Thymus (tissue), 14 donors: ENCODE measurements at places on chromosomes 11 and 22.

DNA sequence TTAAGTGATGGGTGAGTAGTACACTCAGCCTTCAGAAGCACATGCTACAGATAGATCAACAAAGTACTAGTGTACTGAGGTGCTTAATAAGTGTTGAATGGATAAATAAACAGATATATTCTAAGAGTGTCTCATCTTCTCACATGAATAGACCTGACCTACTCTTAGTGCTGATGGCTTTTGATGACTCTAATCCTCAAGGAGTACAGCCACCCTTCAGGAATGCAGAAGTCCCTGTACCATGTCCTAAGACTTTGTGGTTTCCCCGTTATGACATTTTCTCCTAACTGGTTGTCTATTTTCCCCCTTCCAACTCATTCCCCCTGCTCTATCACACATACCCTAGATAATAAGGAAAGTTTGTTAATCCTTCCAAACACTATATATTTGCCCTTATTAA is 61.6 kb downstream of the C11orf65 start:
- no peak overlapping the region for H3K27ac ChIP-seq
- no peak overlapping the region for H3K4me3 ChIP-seq
- no peak for DNase-seq
- H3K27me3 ChIP-seq = no peaks in the 10 kb centered on the region
- no peaks in the 10 kb centered on the region for H3K36me3 ChIP-seq

DNA sequence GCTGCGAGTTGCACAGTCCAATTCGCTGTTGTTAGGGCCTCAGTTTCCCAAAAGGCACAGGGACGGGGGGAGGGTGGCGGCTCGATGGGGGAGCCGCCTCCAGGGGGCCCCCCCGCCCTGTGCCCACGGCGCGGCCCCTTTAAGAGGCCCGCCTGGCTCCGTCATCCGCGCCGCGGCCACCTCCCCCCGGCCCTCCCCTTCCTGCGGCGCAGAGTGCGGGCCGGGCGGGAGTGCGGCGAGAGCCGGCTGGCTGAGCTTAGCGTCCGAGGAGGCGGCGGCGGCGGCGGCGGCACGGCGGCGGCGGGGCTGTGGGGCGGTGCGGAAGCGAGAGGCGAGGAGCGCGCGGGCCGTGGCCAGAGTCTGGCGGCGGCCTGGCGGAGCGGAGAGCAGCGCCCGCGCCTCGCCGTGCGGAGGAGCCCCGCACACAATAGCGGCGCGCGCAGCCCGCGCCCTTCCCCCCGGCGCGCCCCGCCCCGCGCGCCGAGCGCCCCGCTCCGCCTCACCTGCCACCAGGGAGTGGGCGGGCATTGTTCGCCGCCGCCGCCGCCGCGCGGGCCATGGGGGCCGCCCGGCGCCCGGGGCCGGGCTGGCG is at the start of gene BCR:
Gene BCR, plus strand, starts transcription at position 209 of the 592 bp plus-strand sequence. CDS start 452 bp downstream, outside the sequence.
- peak within 1 kb of the TSS; percentile 64 for H3K4me3 ChIP-seq
- H3K27ac ChIP-seq = peak within 1 kb of the TSS; percentile 53
- peaks cover 4% of the 10 kb centered on the region for H3K36me3 ChIP-seq
- peak; percentile 60 for DNase-seq

DNA sequence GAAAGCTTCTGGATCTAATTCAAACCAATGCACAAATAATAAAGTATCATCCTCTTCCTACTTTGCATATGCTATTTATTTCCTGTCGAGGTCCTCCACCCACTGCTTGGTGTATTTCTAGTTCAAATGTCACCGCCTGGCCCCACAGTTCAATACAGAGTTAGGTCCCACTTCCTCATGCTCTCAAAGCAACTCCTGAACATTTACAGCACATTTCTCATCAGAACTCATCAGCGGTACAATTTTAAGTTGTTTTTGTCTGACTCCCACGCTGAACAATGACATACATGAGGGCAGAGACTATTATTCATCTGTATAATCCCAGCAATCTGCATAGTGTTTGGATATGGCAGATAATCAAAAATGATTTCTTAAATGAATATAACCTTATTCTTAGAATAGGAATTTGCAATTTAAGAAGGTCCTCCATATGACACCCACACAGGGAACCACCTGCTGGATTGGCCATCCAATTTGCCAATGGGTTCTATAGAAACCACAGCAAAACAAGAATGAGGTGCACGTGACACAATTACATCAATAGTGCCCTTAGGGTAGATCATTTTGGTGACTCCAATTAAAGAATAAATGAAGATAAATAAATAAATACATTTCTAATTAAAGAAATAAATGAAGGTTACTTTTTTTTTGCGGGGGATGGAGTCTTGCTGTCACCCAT is 54.2 kb downstream of the SLC25A17 start:
- H3K4me3 ChIP-seq = no peak overlapping the region
- H3K36me3 ChIP-seq = peaks cover 7% of the 10 kb centered on the region

DNA sequence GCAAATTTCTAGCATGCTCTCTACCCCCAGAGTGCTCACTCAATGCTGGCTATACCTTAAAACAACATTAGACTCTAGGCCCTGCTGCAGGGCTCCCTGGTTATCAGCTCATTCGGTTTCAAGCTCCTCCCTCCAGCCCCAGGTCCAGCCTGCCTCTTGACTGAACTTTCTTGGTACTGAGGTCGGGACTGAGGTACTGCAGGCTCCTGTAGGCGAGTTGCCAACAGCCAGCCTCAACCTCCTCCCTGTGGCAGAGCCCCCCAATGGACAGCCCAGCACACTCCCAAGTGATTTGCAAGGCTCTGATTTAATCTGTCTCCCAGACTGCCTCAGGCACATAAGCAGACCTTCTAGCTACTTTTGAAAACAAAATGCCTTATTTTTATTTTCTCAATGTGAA is 73.6 kb upstream of the EIF3M start:
- DNase-seq = no peak
- no peaks in the 10 kb centered on the region for H3K27me3 ChIP-seq
- no peaks in the 10 kb centered on the region for H3K36me3 ChIP-seq
- H3K27ac ChIP-seq = no peak overlapping the region
- no peaks in the 10 kb centered on the region for H3K4me1 ChIP-seq

- no peaks in the 10 kb centered on the region for H3K27me3 ChIP-seq
- H3K27ac ChIP-seq = no peak overlapping the region
- H3K4me1 ChIP-seq = peaks cover 19% of the 10 kb centered on the region
These were observed 54.5 kb upstream of the RRAS2 start for GRCh38 chr11:14413307-14414069.

GRCh38 chr11:112608509-112608908 is 347.8 kb upstream of the PLET1 start:
- no peaks in the 10 kb centered on the region for H3K4me1 ChIP-seq
- H3K27ac ChIP-seq = no peak overlapping the region
- no peaks in the 10 kb centered on the region for H3K36me3 ChIP-seq

GRCh38 chr11:132220474-132220873 is 850.1 kb downstream of the NTM start:
- no peak for DNase-seq
- no peaks in the 10 kb centered on the region for H3K36me3 ChIP-seq
- H3K27ac ChIP-seq = no peak overlapping the region

DNA sequence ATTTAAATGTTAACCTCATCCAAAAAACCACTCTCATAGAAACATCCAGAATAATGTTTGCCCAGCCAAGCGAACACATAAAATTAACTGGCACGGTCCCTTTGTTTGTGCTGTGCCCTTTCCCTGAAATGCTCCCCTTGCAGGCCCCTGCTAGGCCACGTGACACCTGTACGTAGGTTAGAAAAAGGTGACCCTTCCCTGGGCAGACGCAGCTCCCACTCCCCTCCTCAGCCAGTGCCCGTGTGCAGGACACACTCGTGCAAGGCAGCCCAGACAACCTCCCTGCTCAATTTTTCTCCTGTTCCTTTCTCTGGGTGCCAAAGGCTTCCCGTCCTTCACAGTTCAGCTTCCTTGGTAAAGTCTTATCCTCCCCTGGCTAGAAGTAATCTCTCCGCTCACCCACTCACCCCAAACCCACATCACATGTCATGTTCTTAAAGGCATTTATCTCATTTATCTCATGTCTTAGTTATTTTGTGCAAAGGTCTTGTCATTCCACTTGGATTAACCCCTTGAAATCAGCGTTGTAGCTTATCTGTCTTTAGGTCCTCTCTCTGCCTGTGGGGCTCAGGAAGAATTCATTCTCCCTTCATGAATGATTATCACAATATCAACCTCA is 20.7 kb downstream of the FAM83F start:
- H3K27me3 ChIP-seq = no peaks in the 10 kb centered on the region
- no peak for DNase-seq
- H3K36me3 ChIP-seq = no peaks in the 10 kb centered on the region
- no peak overlapping the region for H3K27ac ChIP-seq
- peaks cover 18% of the 10 kb centered on the region for H3K4me1 ChIP-seq
- no peak overlapping the region for H3K4me3 ChIP-seq

DNA sequence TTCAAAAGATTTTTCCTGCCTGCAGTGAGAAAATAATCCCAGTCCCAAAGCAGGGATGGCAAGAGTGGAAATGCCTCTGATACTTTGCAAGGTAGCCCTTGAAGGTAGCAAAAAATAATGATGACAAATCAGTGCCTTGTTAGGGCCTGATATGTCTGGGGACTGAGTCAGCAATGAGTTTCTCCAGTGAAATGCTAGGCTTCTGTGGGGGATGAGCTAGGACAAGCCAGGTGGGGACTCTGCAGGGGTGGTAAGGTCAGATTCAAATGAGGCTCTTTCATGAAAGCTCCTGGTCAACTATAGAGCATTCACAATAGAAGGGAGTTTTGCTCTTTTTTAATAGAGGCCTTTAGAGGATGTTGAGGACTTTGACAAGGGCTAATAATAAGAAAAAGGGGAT is 77.7 kb downstream of the ME3 start:
- DNase-seq = no peak
- H3K4me3 ChIP-seq = no peak overlapping the region
- no peaks in the 10 kb centered on the region for H3K36me3 ChIP-seq
- no peaks in the 10 kb centered on the region for H3K4me1 ChIP-seq
- no peaks in the 10 kb centered on the region for H3K27me3 ChIP-seq
- no peak overlapping the region for H3K27ac ChIP-seq

GRCh38 chr11:133832096-133832990 is 13.0 kb downstream of the SPATA19 start:
- no peak for DNase-seq
- no peak overlapping the region for H3K27ac ChIP-seq
- H3K36me3 ChIP-seq = no peaks in the 10 kb centered on the region
- H3K4me3 ChIP-seq = no peak overlapping the region
- no peaks in the 10 kb centered on the region for H3K4me1 ChIP-seq

GRCh38 chr22:39175353-39176142 is 23.1 kb upstream of the CBX7 start:
- H3K4me3 ChIP-seq = no peak overlapping the region
- no peaks in the 10 kb centered on the region for H3K27me3 ChIP-seq
- no peaks in the 10 kb centered on the region for H3K36me3 ChIP-seq
- H3K4me1 ChIP-seq = peaks cover 21% of the 10 kb centered on the region
- no peak overlapping the region for H3K27ac ChIP-seq

DNA sequence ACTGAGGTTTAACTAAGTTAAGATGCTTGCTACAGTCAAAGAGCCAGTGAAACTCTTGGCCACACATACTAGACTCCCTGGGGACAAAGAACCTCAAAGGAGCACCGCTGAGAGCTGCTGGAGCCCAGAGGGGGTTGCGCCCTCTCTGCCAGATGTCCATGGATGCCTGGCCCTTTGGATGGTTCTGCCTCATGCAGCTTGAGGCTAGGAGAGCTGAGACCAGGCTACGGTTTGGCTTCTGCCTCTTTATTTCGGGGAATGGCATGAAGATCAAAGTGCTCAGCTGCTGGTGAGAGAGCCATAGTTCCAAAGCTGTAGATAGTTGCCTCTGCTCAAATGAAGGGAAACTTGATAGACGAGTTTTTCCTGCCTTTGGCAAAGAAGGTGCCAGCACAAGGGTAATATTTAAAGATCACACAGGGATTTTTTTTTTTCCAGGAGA is 43.0 kb downstream of the RASSF10 start:
- no peaks in the 10 kb centered on the region for H3K4me1 ChIP-seq
- H3K36me3 ChIP-seq = no peaks in the 10 kb centered on the region
- H3K4me3 ChIP-seq = no peak overlapping the region
- H3K27ac ChIP-seq = no peak overlapping the region
- no peaks in the 10 kb centered on the region for H3K27me3 ChIP-seq

- DNase-seq = no peak
- H3K27me3 ChIP-seq = peaks cover 2% of the 10 kb centered on the region
- no peaks in the 10 kb centered on the region for H3K36me3 ChIP-seq
- H3K27ac ChIP-seq = no peak overlapping the region
- no peak overlapping the region for H3K4me3 ChIP-seq
- H3K4me1 ChIP-seq = no peaks in the 10 kb centered on the region
These were observed 41.8 kb upstream of the SCN3B start for GRCh38 chr11:123696183-123696582.

DNA sequence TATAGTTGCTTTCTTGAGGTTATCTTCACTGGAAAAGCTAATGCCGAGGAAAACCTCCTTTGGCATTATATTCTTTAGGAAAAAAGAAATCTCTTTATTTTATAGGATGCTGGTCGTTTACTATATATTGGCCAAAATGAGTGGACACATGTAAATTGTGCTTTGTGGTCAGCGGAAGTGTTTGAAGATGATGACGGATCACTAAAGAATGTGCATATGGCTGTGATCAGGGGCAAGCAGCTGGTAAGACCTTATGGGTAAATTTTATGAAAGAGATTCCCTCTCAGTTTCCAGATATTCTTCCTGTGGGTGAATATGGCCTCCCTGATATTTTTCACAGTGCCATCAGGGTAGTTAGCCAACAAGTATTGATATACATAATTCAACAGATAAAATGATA is 29.4 kb upstream of the TTC36 start:
- H3K4me3 ChIP-seq = no peak overlapping the region
- no peaks in the 10 kb centered on the region for H3K4me1 ChIP-seq
- no peak overlapping the region for H3K27ac ChIP-seq
- DNase-seq = no peak
- H3K27me3 ChIP-seq = no peaks in the 10 kb centered on the region

DNA sequence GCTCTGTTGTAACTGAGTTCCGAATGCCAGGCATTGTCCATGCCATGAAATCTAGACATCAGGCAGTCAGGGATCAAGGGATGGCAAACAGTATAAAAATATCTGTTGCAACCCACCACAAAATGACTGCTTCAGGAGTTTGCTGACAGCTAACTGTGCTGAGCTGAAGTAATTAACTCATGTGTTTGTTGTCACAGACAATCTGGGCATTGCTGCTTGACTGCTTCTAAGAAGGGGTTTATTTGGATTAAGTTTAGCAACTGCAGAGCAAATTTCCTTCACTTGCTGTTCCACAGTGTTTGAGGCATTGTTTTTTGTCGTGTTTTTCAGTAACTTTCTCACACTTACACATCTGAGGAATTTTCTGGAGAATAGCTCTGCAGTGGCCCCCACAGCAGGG is 30.4 kb downstream of the BSX start:
- no peaks in the 10 kb centered on the region for H3K27me3 ChIP-seq
- H3K36me3 ChIP-seq = no peaks in the 10 kb centered on the region
- DNase-seq = no peak
- H3K4me3 ChIP-seq = no peak overlapping the region

DNA sequence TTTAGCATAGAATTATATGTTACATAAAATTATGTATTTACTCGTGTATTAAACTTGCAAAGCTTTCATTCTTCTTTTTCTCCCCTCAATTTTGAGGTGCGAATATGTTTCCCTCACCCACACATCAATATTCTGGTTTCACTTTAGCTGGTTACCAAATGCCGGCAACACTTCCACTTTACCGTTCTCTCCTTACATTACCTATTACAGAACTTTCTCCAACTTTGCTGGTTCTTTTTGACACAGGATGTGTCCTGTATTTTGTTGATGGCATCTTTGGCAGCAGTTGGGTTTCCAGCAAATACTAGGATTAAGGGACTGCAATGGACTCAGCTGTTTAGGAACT is 84.9 kb downstream of the PRR5L start:
- H3K27ac ChIP-seq = no peak overlapping the region
- H3K4me1 ChIP-seq = no peaks in the 10 kb centered on the region
- peaks cover 3% of the 10 kb centered on the region for H3K27me3 ChIP-seq
- no peak overlapping the region for H3K4me3 ChIP-seq
- no peaks in the 10 kb centered on the region for H3K36me3 ChIP-seq
- DNase-seq = no peak
